ENCODE measurements at places on chromosomes 6 and 20. TPM values are rescaled to one million over a fixed set of nuclear protein-coding genes. Genes with fewer than 3 reads are reported as not detected.

DNA sequence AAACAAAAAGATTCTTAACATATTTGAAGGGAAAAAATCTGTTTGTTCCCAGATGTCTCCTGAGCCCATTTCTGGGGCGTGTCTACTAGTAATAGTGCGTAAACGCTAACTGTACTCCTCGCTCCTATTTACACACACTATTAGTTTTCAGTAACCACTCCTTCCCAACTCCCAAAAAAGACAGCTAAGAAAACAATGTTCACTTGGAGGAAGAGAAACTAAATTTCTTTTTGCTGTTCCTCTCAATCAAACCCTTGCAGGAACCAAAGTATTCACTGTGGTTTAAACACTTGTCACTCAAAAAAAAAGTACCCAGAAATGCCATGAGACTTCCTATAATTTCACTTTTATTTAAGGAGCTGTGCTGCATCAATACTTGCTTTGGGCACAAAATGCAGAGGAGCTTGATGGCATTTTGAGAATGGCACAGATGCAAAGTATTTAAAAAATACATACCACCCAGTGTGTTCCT, 118.2 kb downstream of the BACH2 start:
- no peak for DNase-seq

DNA sequence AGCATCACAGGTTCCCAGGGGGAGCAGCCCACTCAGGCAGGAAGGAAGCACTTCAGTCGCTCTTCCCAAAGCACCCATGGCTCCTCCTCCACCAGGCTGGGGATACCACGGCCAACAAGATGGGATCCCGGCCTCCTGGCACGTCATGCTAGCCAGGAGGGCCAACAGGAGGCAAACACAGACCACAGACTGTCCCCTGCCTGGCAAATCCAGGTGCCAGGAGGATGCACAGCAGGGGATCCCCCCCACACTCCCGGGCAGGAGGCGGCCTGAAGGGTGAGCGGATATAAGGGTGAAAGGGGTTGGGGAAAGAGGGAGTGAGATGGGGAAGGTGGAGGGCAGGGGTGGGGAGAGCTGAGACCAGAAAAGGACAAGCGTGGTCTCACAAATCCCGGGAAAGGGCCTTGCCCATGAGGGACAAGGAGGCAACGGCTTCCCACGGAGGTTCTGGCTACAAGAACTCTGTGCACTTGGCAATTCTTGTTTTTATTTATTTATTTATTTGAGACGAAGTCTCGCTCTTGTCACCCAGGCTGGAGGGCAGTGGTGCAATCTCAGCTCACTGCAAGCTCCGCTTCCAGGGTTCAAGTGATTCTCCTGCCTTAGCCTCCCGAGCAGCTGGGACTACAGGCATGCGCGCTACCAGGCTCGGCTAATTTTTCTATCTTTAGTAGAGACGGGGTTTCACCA, 7.2 kb downstream of the PXDC1 start:
- no peak for DNase-seq

- DNase-seq = no peak
Observed at GRCh38 chr6:105428342-105428957, 25.6 kb upstream of the PREP start.

GRCh38 chr20:23266530-23267398, 83.8 kb upstream of the NXT1 start:
- DNase-seq = no peak

The LTB gene
- 273 TPM for total RNA-seq

- DNase-seq = no peak
Observed at GRCh38 chr6:121453191-121453590, 17.7 kb downstream of the GJA1 start.

DNA sequence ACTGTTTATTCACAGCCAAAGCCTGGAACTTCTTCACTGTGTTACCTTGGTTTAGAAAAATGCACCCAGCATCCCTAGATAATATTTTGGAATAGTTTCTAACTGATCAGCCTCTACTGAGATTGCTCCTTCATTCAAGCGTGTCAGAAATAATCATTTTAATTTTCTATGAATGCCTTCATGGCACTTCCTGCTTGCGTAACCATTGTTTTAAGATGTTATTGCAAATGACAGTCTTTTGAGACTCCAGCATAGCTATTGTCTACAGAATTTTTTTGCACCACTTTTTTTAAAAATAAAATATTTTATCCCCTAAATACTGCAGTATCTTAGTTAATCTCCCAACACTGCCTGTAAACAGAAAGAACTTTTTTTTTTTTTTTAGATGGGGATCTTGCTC, 213.1 kb downstream of the PHACTR1 start:
- DNase-seq = no peak

DNA sequence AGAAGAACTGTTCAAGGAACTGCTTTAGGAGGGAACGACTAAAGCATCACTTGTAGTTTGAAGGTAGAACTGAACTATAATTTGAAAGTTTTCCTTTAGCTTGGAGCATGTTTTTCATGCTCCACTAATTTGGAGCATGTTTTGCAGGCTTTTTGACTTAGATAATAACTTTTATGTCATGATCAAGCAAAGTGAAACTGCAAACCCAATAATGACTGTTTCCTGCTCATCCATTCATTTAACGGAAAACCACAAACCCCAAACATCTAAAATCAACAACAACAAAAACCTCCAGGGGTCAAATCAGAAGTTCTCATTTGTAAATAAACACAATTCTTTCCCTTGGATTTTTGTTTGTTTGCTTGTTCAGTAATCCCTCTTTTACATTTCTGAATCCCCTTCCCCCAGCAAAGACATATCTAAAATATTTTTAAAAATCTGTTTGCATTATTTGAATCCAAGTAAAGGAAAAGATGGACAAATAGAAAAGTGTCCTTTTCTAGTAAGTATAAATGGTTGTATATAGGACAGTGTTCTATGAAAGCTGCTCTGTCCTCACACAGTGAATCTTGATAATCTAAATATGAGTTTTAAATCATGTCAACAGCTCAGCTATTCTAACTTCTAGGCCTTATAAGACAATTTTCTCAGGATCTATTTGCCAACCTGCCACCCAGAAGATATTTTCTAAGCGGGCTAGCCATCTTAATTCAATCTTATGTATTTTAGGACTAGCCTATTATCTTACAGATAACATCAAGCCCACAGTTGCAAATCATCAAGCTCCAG, 2.6 kb downstream of the SIM1 start:
- no peak for DNase-seq

DNA sequence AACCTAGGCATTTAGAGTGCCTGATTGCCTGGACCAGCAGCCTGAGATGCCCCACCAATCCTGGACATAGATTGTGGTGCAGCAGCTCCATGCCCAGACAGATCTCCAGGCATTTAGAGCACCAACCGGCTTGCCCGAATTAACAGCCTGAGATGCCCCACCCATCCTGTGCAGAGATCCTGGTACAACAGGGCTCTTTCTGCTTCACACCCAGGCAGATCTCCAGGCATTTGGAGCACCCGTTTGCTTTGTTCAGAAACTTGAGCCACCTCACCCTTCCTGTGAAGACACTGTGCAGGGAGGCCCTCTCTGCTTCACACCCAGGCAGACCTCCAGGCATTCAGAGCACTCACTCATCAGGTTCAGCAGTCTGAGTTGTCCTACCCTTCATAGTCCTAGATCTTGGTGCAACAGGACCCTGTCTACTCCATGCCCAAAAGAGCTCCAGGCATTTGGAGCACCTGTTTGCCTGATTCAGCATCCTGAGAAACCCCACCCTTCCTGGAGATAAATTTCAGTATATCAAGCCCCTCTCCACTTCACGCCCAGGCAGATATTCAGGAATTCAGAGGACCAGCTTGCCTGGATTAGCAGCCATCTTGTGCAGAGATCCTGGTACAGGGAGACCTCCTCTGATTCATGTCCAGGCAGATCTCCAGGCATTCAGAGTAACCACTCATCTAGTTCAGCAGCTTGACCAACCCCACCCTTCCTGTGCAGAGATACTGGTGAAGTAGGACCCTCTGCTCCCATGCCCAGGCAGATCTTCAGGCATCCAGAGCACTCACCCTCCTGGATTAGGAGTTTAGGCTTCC, 189.2 kb upstream of the FERMT1 start:
- DNase-seq = no peak

The GHRH gene
- total RNA-seq = not detected

The AGER gene
- 9.6 TPM for total RNA-seq

- DNase-seq = peak; percentile 64
Observed at GRCh38 chr6:13453771-13454251, 33.6 kb downstream of the GFOD1 start.

The ULBP3 gene
- 0.68 TPM for total RNA-seq

- DNase-seq = no peak
Observed at GRCh38 chr6:18389479-18389878, 2.3 kb downstream of the RNF144B start.

DNA sequence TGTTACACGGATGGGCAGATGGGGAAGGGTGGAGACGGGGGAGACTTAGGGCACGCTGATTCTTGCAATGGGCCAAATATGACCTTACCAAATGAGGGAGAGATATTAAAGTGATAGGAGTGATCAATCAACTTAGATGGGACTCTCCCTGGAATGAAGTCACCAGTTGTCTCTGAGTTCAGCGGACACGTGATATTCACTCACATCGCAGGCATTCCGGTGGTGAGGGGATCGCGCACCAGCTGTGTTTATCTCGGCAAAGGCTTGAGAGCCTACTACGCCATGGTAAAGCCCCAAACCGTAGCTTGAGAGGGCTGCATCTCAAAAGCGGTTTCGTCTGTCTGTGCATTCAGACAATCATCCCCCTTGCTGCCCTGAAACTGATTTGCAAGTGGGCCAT, 5.5 kb downstream of the BMP7 start:
- DNase-seq = no peak

DNA sequence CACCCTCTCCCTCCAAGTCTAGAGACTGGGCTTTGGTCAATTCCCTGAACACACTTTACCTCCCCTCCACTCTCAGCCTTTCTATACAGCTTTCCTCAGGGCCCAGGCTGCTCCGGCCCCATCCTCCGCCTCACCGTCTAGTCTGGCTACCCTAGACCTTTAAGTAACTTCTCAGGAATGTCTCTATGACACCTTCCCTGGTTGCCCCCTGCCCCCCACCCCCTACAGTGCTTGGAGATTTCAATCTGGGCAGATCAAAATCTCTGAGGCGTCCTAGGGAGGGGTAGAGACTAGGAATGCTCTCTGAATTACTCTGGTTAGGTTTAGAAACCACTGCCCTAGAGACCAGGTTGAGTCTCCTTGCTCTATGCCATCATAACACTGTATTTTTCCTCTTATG, 6.1 kb downstream of the UBE2J1 start:
- no peak for DNase-seq

GRCh38 chr20:920311-920710, 4.2 kb upstream of the ANGPT4 start:
- DNase-seq = no peak

The NAA20 gene
- total RNA-seq = 116 TPM

The OGFRL1 gene
- total RNA-seq = 6.1 TPM

The SEMG1 gene
- total RNA-seq = not detected
